ENCODE measurements at places on chromosomes 5 and 9.

GRCh38 chr9:37679649-37680402 lies 29.1 kb downstream of the FRMPD1 start:
- no peak for DNase-seq

DNA sequence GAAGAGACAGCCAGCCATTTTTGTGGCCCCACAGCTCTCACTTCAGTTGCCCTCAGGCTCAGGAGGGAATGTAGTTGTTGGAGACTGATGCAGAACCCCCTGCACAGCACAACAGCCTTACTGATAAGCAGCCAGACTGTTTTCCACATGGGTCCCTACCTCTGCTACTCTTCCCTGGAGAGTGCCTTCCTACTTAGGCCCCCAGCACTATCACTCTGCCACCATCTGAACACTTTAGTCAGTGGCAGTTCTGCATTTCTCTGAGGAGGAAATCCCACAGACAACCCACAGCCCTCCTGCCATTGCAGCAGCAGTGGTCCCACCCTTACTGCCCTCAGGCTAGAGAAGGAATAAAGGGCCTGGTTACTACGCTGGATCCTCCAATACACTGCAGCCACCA lies 61.8 kb upstream of the PTPRD start:
- DNase-seq: no peak

- no peak for DNase-seq
Measured at GRCh38 chr5:56211298-56211865, 21.7 kb downstream of the ANKRD55 start.

- DNase-seq: no peak
Measured at GRCh38 chr5:74026310-74026709, 400.3 kb downstream of the ARHGEF28 start.

- DNase-seq: peak; percentile 64
Measured at GRCh38 chr5:83927140-83927733, 206.6 kb upstream of the HAPLN1 start.

DNA sequence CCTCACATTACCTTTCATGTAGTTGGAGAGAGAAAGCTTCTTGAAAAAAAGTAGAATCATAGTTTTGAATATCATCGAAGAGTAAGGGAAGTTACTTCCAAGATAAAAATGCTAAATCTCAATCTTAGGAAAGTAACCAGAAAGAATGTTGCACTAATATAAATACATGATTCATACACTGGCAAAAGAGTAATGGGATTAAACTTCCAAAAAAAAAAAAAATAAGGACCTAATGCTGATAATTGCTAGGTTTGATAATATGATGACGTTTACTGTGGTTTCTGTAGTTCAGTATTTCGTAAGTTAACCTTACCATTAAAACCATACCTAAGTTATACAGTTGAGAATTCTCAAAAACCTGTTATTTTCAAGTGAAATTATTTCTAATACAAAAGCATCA lies 573.8 kb upstream of the CDH9 start:
- no peak for DNase-seq

DNA sequence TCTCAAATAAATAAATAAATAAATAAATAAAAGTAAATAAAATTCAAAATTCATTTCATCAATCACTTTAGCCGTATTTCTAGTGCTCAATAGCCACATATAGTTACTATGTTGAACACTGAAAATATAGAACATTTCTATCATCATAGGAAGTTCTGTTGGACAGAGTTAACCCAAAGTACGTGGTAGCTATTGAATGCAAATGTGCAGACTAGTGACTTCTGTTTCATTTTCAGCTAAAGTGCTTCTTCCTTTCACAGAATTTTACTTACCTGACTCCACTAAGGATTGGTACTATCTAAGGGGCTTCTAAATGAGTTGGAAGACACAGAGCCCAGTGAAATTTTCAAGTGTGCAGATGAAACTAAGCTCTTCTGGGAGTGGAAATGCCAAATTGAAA lies 1208.3 kb downstream of the MAT2B start:
- no peak for DNase-seq

GRCh38 chr9:133932181-133932580 lies 59.9 kb downstream of the VAV2 start:
- DNase-seq: no peak

- DNase-seq: peak; percentile 14
Measured at GRCh38 chr5:91946870-91947269, 563.8 kb upstream of the ARRDC3 start.

GRCh38 chr5:89337-90286 lies 2.4 kb upstream of the PLEKHG4B start:
- no peak for DNase-seq

DNA sequence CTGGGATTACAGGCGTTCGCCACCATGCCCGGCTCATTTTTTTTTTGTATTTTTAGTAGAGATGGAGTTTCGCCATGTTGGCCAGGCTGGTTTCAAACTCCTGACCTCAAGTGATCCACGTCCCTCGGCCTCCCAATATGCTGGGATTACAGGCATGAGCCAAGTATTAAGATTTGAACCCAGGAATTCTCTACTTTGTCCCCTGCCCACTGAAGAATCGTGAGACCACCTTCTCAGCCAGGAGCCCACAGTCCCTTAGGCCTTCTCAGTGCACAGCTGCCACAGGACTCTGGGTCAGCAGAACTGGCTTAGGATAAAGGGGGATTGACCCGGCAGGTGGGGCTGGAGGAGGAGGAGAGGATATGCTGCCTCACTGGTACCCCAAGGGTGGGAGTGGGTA lies 13.4 kb downstream of the OLFML2A start:
- no peak for DNase-seq

DNA sequence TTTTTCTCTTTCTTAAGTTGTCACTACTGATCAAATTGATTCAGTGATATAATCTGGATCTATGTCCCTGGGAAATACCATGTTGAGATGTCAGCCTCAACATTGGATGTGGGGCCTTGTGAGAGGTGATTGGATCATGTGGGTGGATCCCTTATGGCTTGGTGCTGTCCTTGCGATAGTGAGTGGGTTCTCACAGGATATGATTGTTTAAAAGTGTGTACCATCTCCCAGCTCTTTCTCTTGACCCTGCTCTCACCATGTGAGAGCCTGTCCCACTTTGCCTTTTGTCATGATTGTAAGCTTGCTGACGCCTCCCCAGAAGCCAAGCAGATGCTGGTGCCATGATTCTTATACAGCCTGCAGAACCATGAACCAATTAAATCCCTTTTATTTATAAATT lies 68.6 kb downstream of the ST8SIA4 start:
- no peak for DNase-seq

- no peak for DNase-seq
Measured at GRCh38 chr5:88833371-88834130, 49.4 kb downstream of the MEF2C start.

GRCh38 chr5:111254613-111255012 lies 30.4 kb downstream of the CAMK4 start:
- no peak for DNase-seq

DNA sequence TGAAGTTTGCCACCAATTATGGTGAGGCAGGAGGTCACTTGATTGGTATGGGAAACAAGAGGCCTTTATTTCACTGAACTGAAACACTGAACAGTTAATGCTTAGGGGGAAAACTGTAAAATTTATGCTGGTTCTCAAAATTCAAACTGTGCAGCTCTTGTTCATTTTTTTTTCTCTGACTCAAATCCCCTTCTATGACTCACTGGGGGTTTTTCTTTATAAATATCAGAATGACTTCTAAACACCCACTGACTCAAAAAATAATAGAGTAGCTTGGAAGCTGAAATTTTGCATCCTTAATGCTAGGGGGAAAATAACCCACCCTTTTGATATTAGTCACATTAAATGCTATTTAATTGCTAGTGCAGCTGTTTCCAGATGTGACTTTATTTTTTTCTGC lies 24.1 kb upstream of the OTP start:
- no peak for DNase-seq
